ENCODE measurements at places on chromosomes 6 and 20. TPM values are rescaled to one million over a fixed set of nuclear protein-coding genes. Genes with fewer than 3 reads are reported as not detected.

The MCCD1 gene
- total RNA-seq = not detected

The ACOT8 gene
- 46.5 TPM for total RNA-seq

The SULF2 gene
- total RNA-seq = 28.3 TPM

The GPR6 gene
- not detected for total RNA-seq

The BPIFA1 gene
- total RNA-seq = not detected

The GRIK2 gene
- 3.5 TPM for total RNA-seq

The MMP24OS gene
- total RNA-seq = 14.2 TPM

The BCAS1 gene
- total RNA-seq = 0.09 TPM

The NMBR gene
- not detected for total RNA-seq

The CD24 gene
- 0.57 TPM for total RNA-seq

The CLPSL2 gene
- not detected for total RNA-seq

The C20orf204 gene
- total RNA-seq = 0.92 TPM

The PSORS1C2 gene
- not detected for total RNA-seq

Measured in smooth muscle cell of bladder (primary cell).